ENCODE measurements at places on chromosomes 7 and 10. TPM values are rescaled to one million over a fixed set of nuclear protein-coding genes. Genes with fewer than 3 reads are reported as not detected.

Gene ANKRD30A
- total RNA-seq, result 0.79 TPM

DNA sequence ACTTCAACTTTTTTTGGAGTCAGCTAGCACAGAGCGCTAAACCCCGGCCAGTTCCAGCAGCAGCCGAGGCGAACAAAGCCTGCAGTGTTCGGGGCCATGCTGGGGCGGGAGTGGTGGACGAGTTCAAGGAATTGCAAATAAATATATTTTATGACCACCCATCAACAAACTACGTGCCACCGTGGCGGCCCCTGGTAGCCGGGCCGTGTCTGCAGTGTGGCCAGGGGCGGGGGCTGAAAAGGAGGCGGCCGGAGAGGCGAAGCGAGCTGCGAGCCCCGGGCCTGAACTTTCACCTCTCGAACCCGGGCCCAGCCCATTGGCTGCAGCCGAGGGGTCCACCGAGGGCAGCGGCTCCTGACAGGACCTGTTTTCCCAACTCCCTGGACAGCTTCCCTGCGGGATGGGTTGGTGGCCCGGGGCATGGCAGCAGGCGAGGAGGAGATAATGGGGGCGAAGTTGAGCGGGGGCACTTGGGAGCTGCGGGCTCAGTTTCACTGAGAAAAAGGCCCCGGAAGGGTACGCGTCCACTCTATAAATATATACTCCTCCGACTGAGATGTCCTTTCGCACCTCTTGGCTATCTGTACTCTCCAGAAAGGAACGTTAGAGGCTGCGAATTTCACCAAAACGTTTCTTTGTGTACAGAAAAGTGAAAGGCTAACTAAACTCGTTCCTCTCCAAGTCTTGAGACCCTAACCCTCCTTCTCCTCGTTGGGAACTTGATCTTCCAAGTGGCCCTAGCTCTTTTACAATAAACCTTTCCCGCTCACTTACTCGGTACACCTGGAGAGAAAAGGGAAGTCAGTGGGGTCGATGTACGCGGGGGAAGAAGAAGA, 164.6 kb upstream of the PPP1R3A start:
- no peak for DNase-seq

GRCh38 chr7:2431260-2431867, 28.0 kb downstream of the CHST12 start:
- DNase-seq, result no peak

DNA sequence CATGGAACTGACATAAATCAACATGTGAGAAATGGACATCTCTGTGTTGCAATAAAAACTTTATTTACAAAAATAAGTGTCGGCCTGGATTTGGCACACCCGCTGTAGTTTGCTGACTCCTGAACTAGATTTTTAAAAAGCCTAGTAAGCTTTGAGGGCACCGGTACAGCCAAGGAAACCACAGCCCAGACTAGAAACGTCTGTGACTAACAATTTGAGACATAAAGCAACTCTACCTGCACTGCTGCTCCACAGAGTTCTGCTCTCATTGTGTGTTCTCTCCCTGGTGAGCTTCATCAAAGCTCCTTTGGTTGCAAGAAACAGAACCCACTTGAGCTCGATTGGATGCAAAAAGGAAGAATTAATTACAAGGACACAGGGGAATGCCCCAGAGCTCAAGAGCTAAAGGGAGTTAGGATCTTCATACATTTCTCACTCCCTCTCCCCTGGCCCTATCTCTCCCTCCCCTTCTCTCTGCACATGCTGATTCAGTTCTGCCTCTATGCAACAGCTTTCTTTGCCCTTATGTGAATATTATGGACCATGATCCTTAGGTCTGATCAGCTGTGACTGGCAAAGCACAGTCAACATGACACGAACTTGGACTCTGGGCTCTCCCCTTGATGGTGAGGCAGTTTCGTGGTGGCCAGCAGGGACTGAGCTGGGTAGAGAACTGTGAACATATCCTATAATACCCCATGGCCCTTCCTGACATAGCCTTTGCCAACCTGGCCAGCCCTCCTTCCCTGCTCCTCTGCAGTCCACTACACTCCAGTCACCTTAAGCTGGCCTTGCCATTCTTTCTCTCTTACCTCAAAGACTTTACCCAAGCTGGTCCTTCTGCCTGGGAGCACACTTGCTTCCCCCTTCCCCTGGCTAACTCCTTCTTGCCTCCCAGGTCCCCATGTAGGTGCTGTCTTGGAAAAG, 77.5 kb upstream of the YAE1 start:
- no peak for DNase-seq

- no peak for DNase-seq
Observed at GRCh38 chr7:156655251-156655650, 14.7 kb downstream of the RNF32 start.

- DNase-seq, result no peak
Observed at GRCh38 chr10:18308600-18308999, 168.4 kb downstream of the CACNB2 start.

GRCh38 chr10:68327889-68328786, 3.7 kb upstream of the HNRNPH3 start:
- no peak for DNase-seq

All from omental fat pad (tissue), 4 donors.